Stimulated activated CD4-positive, alpha-beta T cell treated with anti-CD3 and anti-CD28 coated beads, TNF-alpha, amount 100 ng/mL, for 1 hour (primary cell): ENCODE measurements at places on chromosomes 4 and X.

DNA sequence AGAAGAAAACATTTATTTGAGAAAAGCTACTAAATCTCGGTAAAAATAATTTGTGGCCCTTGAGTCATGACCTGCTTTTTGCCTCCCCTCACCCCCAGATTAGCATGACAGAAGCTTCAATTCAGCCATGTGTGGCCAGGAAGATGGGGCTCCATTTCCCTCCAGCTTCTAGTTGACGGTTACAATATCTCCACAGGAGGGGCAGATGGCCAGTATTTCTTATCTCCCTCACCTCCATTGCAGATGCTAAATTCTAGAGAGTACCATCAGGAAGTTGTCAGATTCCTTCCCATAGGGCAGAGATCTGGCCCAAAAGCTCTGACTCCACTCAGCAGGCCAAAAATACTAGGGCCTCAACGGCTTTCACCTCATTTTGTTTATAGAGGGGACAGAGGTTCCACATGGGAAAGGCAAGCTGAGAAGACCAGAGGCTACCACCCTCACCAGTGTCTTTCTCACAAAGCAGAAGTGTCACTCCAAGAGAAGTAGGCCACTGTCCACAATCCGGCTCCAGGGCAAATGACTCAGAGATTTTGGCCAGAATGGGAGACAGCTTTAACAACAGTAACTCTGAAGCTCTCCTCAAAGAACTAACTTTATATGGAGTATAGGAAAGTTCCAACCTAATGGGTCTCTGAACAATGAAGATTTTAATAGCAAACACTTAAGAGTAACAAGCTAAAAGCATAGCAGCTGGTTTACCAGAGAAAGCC lies 108.3 kb downstream of the TBC1D19 start:
- DNase-seq = no peak

GRCh38 chr4:52873191-52873590 lies 11.1 kb downstream of the RASL11B start:
- DNase-seq = no peak

GRCh38 chr4:29459926-29460325 lies 1260.2 kb upstream of the PCDH7 start:
- no peak for DNase-seq

DNA sequence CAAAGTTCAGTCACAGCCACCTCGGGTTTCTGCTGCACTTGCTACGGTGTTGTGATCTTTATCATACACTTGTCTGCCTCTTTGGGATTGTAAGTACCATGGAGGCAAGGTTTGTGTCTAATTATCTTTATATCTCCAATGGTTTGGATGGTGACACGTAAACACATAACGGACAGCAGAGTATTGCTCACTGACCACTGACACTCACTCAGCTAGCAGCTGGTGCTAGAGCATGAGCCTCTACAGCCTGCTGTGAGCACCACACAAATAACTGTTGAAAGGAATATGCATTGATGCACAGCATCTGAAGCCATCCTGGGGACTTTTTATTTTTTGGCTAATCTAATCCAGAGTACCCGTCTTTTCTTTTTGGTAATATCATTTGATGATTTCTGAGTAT lies 156.0 kb downstream of the DCLK2 start:
- DNase-seq = no peak

GRCh38 chr4:8326206-8326605 lies 56.7 kb downstream of the HTRA3 start:
- no peak for DNase-seq

- peak; percentile 27 for DNase-seq
Measured at GRCh38 chr4:165378745-165379677, at the start of gene CPE. Gene CPE, plus strand, starts transcription at chr4:165379008. Its CDS starts 214 bp downstream, at chr4:165379222.

DNA sequence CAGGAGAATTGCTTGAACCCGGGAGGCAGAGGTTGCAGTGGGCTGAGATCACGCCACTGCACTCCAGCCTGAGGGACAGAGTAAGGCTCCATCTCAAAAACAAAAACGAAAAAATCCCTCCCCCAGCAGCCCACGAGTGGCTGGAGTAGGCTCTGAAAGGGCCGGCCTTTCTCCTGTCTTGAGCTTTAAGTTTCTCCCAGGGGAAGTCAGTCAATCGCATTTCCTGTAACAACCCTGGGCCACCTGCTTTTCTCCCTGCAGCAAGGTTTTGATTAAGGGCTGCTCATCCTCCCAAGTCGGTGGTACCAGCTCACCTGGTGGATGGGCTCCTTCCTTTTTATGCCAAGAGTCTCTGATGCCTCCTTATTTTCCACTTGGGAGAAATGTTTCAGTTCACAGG lies 2.0 kb upstream of the NYX start:
- DNase-seq = no peak

DNA sequence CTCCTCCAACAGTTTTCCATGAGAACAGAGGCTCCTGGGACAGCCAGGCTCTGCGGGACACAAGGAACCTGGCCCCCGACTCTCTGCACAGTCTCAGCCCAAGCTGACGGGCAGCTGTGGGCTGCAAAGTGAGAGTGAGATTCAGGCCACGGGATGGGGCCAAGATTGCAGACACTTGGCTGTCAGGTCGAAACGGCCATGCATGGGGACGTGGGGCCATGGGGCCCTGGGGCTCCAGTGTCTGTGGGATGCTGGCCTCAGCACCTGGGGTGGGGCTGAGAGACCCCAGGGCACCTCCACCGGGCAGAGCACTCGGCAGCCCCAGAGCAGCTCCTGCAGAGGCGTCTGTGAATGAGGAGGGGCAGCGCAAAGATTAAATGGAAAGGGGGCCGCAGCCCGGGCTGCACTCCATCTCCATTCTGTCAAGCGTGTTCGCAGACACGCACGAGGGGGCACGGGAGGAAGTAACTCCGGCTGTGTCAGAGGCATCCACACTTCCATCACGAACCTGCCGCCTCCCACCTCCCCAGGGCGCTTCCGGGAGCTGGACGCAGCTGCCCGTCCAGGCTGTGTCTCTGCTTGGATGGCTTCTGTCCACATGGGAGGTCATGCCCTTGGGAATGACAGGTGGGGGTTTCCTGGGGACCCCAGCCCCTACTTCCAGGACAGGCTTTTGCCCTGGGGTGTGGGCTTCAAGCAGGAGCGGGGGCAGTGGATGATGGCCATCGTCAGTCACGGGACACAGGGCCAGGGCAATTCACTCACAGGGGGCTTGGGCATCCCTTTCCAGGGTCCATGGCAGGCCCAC lies 82.8 kb upstream of the NKX1-1 start:
- no peak for DNase-seq

DNA sequence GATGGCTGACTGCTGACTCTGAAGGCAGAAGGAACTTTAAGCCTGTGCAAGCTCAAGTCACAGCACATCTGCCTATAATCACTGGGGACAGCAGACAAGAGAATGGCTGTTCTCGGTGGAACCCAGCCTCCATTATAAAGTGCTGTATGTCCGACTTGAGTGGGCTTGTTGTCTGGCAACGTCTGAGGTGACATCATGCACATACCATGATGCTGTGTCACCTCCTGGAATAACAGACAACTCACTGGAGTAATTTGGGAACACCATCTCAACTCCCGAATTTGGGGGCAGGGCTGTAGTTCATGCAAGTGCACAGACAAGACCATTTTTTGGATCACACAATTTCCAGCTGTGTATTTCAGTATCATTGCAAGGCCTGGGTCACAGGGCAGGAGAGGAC lies 59.8 kb upstream of the GPM6B start:
- DNase-seq = no peak

- no peak for DNase-seq
Measured at GRCh38 chr4:31045151-31045550, 325.0 kb downstream of the PCDH7 start.

GRCh38 chr4:174215961-174216680 lies 67.3 kb downstream of the FBXO8 start:
- no peak for DNase-seq

GRCh38 chrX:123803331-123803983 lies 56.4 kb upstream of the XIAP start:
- no peak for DNase-seq

GRCh38 chrX:53287493-53288138 lies 6.2 kb upstream of the IQSEC2 start:
- DNase-seq = no peak

GRCh38 chr4:186097386-186097785 lies 7.1 kb upstream of the FAM149A start:
- no peak for DNase-seq

DNA sequence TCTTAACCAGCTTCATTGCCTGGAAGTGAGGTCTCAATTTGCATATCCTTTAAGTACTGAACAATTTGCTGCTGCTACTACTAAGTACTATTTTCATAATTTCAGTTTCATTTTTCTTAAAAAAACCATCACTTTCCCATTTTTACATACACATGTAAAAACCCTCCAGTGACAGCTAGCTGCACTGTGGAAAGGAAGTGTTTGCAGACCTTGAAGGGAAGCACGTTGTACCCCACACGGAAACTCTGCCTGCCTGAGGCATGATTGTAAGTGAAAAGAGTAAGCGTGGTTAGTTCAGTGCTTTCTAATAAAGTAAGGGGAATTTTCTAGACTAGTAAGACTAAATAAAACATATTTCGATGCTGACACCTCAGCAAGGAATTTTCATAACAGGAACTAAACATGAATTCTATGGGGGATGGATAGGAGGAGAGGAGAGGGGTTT lies 103.6 kb downstream of the RAPGEF2 start:
- no peak for DNase-seq

GRCh38 chr4:46886711-46887110 lies 22.3 kb downstream of the COX7B2 start:
- no peak for DNase-seq

- DNase-seq = no peak
Measured at GRCh38 chr4:169116270-169116901, 106.3 kb upstream of the CBR4 start.

DNA sequence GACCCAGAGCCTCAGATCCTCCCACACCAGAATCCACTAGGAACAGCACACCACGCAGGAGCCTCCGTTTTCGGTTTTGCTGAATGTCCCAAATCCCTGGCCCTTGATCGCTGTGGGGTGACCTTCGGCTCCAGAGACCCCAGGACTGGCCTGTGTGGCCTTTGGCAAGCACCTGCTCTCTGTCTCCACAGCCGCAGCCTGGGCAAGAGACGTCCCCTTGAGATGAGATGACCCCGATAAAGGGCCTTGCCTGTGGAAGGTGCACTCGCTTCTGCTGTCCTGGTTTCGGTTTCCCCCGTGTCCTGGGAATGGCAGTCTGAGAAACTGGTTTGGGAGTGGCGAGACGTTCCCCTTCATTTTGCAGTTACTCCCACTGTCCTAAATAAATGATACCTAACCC lies 9.6 kb downstream of the PSAPL1 start:
- no peak for DNase-seq

GRCh38 chr4:48490680-48491513 lies 845 bp downstream of the ZAR1 start:
- DNase-seq = no peak

DNA sequence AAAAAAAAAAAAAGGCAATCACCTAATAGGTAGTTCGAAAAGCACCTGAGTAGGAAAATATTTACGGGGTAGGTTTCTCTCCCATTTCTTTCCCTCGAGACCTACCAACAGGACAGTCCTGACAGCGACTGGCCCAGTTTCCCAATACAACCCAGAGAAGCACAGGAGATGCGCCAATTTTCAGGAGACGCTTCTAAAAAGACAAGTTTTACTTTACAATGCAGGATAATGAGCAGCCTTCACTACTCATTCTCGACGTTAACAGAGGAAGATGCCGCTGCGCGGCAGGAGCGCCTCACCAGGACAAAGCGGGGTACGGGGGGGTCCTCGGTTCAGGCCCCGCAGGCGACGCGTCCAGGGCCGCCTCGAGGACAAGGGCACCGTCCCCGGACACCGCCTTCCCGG lies 708 bp downstream of the BCLAF3 start:
- DNase-seq = no peak

DNA sequence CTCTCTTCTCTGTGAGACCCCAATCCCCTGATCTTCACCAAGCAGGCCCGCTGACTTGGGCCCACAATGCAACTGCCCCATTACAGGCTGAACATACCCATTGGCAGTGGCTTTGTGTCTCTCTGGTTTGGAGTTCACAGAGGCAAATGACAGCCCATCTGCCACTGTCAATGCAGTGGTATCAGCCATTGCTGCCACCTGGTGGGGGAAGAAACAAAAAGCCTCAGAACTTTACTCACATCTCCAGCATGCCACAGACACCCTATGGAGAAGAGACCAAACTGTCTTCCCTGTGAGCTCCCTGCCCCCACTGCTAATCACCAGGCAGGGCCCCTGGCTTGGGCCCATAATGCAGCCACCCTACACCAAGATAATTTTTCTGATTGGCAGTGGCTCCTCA lies 729.3 kb upstream of the ACTRT1 start:
- no peak for DNase-seq
